ENCODE measurements at places on chromosomes 4 and X. TPM values are rescaled to one million over a fixed set of nuclear protein-coding genes. Genes with fewer than 3 reads are reported as not detected.

The SMIM31 gene
- not detected for total RNA-seq

The ARX gene
- total RNA-seq, result not detected

The ZNF711 gene
- total RNA-seq, result 1.9 TPM

The CPE gene
- total RNA-seq, result 272 TPM

GRCh38 chr4:168879188-168879587, 130.9 kb downstream of the CBR4 start:
- ATAC-seq, result no peak

The MAGEA2 gene
- total RNA-seq, result not detected

DNA sequence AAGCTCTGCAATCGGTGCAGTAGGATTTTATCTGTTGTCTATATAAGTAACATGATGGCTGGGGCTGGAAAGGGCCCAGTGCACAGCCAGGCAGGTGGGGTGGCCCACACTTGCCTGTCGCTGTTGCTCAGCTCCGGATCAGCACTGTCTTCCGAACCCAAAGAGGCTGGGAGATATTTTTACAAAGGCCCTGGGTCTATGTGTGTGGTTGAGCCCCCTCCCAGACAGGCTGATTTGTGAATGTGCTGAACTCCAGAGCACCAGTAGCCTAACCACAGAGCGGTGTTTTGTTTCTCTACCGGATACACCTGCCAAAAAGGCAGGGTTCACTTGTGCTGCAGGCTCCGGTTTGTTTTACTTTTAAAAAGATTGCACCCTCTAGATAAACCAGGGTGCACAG, 33.5 kb upstream of the CHRNA9 start:
- no peak for ATAC-seq

GRCh38 chr4:95158626-95159025, 390.1 kb downstream of the UNC5C start:
- ATAC-seq, result no peak

The IL13RA2 gene
- total RNA-seq, result not detected

DNA sequence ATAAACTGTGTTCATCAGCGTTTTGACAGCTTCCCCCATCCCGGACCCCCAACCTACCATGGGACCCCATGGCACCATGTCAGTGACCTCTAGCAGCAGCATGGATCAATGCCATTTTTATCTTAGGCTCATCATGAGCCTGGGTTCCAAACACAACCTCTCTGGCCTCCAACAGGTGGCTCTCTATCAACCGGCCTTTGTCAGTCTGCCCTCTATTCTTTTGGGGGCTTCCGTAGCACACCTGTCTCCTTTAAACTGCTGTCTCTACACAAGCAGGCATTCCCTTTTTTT, 721 bp upstream of the TMEM150C start:
- no peak for ATAC-seq

The IL21 gene
- not detected for total RNA-seq

GRCh38 chr4:171239196-171239595, 574.0 kb upstream of the GALNTL6 start:
- ATAC-seq, result no peak

The MAGEB17 gene
- 1.4 TPM for total RNA-seq

DNA sequence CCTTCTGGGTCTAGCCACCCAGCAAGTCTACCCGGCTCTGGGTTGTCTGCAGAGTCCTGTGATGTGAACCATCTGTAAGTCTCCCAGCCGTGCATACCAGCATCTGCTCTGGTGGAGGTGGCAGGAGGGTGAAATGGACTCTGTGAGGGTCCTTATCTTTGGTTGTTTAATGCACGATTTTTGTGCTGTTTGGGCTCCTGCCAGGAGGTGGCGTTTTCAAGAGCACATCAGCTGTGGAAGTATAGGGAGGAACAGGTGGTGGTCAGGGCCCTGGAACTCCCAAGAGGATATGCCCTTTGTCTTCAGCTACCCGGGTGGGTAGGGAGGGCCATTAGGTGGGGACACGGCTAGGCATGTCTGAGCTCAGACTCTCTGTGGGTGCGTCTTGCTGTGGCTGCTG, 66.5 kb upstream of the ZFP42 start:
- ATAC-seq, result no peak

The SPANXD gene
- not detected for total RNA-seq

The MAGEA9B gene
- not detected for total RNA-seq

GRCh38 chr4:850323-850945, 24.5 kb upstream of the CPLX1 start:
- ATAC-seq, result no peak

DNA sequence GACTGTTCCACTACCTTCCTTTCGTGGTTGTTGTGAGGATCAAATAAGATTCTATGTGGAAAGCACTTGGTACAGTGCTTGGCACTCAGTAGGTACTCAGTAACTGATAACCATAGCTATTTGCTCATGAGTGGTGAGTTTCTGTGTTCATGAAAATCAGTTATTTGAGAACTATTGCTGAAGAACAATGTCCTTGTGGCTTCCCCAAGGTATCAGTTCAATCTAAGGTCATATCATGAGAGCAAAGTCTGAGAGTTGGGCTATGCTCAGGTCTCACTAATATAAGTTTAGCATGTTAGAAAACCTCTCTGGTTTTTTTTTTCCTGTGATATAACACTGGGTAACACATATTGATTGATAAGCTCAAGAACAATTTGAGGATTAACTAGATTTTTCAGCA, 147.8 kb downstream of the GRIA3 start:
- no peak for ATAC-seq

- no peak for ATAC-seq
Observed at GRCh38 chr4:183201331-183201730, 102.3 kb downstream of the WWC2 start.

DNA sequence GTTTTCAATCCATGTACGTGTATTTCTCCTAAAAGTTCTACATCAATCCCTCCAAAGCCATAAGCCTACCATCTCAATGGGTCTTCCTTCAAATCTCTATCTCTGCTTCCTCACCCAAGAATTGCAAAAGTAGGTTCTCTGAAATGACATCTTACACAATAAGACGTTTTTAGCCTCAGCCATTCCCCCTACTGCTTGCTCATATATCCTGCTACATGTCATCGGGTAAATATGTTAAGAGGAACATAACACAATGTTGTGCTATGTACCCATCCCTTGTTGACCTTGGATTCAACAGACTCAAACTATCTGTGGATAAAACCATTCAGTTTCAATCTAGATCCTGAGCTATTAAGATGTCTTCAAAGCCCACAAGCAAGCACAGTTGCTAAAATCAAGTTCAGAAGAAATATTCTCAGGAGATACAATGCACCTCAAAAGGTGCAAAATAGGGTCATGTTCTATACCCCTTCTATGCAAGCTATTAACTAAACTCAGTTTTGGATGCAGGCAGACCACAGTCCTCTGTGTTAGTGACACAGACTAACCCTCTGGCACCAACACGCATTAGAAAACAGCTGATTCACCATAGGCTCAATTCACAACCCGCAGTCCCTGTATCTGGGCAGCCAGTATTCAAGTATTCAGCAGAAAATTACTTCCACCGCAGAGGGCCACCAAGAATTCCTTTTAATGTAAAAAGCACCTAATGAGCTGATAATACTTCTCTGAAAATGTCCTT, 56.8 kb downstream of the CD99L2 start:
- no peak for ATAC-seq

DNA sequence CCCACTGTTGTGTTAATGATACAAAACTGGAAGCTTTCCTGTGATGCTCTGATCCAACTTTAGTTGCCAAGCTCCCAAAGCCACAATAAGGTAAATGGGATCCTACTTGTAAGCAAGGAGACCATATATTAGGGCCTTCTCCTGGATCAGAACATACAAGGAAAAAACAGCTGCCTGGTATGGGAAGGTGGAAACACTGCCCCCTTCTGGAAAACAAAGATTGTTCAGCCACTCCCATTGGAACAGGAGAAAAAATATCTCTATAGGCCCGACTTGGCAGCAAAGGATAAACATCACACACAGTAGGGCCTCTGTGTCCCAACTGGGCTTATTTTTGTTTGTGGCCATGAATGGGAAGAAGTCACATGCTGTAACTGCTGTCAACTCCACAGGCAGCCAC, 166.5 kb downstream of the TBX22 start:
- no peak for ATAC-seq

GRCh38 chr4:7291372-7292114, 99.2 kb downstream of the SORCS2 start:
- peak; percentile 29 for ATAC-seq

The POU3F4 gene
- not detected for total RNA-seq

- no peak for ATAC-seq
Observed at GRCh38 chr4:123573866-123574508, 177.4 kb downstream of the SPRY1 start.

The EIF2S3 gene
- 179 TPM for total RNA-seq

All from gastroesophageal sphincter (tissue), 4 donors.